ENCODE measurements at places on chromosomes 11 and 22.
A peak's percentile ranks its signal among the peaks of the same experiment; 100 is the strongest.

- peak; percentile 39 for DNase-seq
Observed at GRCh38 chr11:64500176-64501013, 90.6 kb upstream of the SLC22A12 start.

DNA sequence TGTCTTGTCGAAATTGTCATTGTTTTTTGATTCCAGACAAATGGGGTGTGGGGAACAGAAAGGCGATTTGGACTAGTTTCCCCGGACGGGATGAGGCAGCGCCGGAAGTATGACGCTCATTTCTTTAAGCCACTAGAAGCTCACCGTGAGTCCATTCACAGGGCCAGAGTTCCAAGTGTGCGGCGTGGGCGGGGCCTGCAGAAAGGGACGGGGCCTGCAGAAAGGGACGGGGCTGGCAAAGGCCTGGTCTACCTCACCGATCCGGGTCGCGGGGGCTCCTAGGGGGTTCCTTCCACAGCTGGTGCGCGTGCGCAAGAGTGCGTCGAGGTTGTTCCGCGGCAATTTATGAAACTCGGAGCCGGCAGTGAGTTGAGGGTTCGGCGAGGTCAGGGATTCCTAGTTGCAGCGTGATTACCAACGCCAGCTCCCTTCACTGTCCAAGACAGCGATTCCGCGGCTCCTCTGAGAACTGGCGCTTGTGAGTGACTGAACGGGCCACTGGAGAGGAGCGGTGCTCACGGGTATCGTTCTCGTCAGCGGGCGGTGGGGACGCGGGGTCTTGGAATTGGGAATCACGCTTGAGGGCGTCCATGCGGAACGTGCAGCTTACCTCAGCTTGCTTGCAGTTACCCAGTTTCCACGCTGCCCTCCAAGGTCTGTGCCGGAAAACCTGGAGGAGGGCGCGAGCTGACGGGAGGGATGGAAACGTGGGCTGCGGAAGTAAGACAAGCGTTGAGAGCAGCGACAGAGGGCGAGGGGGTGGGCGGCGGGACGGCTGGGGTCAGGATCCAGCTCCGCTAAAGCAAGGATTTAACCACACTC is at the start of gene ZNF215:
Gene ZNF215, plus strand, starts transcription at position 219 of the 822 bp plus-strand sequence. CDS start 5,847 bp downstream, outside the sequence.
- DNase-seq = peak; percentile 87

DNA sequence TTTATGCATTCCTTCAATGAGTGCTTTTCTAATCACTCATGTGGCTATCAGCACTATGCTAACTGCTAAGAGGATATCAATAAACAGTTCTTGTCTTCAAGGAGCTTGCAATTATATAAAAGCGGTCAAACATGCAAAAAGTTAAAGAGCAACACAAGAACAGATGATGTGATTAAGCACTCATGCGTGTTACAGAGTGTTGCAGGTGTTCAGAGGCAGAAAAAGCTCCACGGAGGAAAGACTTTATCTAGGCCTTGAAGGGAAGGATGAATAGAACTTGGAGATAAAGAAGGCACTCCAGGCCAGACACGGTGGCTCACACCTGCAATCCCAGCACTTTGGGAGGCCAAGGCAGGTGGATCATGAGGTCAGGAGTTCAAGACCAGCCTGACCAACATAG is 13.6 kb downstream of the CD3E start:
- no peak for DNase-seq

GRCh38 chr22:33848251-33848650 is 72.0 kb downstream of the LARGE1 start:
- DNase-seq = no peak

DNA sequence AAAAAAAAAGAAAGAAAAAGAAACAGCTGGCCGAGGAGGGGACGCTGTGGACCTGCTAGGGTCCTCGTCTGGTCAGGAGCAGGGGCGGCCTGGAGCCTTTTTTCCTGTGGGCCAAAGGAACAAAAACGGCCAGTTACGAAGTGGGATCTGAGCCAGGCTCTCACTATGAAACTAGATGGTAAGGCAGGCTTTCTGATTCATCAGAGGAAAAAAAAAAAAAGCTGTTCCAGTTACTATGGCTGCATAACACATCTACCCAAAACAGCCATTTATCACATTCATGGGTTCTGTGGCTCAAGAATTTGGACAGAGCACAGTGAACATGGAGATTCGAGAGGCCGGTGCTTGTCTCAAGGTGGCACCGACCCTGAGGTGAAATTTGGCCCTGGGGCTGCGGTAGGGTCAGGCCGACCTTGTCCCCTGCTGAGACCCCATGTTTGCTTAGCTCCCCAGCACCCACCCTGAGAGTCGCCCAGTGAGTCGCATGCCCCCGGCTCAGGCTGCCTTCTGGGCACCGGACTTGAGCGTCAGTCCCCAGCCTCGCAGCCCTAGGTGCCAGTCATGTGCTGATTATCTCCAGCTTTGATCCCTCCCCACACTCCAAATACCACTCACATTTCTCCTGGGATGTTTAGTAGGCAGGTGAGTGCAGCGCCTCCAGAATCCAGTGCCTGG is 34.2 kb downstream of the MRGPRD start:
- peak; percentile 32 for DNase-seq

DNA sequence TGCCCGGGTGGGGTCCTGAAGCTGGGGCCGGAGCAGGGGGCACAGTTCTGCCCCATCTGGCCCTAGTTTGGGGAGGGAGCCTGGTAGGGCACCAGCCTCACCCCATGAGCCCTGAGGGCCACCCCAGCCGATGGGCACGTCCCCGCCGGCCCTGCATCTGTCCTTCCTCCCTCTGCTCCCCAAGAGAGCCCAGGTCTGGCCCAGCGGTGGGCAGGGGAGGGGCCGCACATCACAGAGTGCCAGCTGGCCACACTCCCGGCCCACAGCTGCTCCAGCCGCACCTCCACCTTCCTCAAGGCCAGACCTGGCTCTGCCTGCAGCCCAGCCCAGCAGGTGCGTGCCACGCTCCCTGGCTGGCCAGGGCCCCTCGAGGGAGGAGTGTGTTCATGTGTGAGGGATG is 21.6 kb downstream of the BRSK2 start:
- DNase-seq = no peak

All from eye (tissue), 1 donor.